Activated T-helper 1 cell treated with Interleukin-2 at 50 U/mL for 16 hours (primary cell): ENCODE measurements at places on chromosomes 5 and 9.

GRCh38 chr5:116573702-116574366 lies 789 bp downstream of the SEMA6A start:
- no peak for DNase-seq

DNA sequence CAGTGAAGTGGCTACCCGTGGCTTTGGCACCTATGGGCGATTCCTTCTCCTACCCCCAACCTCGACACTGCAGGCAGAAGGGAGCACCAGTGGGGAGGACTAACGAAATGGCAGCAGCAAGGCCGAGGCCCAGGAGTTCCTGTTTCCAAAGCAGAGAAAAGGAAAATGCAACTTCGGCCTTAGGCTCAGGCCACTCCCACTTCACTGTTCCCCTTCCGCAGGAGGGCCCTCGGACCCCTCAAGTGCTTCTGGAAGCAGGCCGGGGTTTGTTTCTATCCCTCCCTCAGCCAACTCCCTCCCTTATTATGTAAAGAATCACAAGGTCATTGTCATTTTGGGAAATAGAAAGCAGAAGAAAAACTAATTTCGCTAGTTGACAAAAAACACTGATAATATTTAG lies 36.4 kb upstream of the NKX2-5 start:
- no peak for DNase-seq

GRCh38 chr9:69744688-69745380 lies 15.0 kb downstream of the PTAR1 start:
- no peak for DNase-seq

GRCh38 chr5:156186760-156187159 lies 140.2 kb upstream of the SGCD start:
- no peak for DNase-seq

DNA sequence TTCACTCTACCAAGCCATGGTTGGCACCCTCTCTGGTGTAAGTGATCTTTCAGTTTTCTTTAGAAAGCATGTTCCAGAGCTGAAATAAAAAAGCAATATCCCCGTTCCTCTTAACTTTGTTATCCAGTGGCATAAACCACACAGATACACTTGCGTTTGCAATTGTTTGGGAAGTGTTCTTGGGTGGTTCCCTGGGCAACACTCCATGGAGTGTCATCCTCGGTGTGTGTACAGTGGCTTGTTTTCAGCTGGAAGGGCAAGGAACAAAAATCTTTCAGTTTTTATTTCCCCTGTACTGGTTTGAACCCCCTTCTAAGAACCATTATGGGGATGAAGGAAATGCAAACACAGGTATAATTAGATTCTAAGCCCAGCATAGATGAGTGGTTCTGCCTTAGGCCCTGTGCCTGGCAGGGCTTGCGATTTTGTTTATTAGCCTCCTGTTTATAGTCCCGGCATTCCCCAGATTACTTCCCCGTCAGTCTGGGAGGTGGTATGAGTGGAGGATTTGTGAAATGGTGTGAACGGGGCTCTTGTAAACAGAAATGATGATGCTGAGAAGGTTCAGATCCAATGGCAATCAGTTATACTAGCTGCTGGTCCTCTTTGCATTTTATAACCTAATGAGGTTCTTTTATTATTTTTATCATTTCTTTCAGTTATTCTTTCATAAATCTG lies 76.0 kb upstream of the CD180 start:
- DNase-seq = no peak

GRCh38 chr5:150640311-150641005 lies at the start of gene SYNPO:
Gene SYNPO, plus strand, starts transcription at chr5:150640660. Its CDS starts 7,616 bp downstream, at chr5:150648276.
- no peak for DNase-seq

DNA sequence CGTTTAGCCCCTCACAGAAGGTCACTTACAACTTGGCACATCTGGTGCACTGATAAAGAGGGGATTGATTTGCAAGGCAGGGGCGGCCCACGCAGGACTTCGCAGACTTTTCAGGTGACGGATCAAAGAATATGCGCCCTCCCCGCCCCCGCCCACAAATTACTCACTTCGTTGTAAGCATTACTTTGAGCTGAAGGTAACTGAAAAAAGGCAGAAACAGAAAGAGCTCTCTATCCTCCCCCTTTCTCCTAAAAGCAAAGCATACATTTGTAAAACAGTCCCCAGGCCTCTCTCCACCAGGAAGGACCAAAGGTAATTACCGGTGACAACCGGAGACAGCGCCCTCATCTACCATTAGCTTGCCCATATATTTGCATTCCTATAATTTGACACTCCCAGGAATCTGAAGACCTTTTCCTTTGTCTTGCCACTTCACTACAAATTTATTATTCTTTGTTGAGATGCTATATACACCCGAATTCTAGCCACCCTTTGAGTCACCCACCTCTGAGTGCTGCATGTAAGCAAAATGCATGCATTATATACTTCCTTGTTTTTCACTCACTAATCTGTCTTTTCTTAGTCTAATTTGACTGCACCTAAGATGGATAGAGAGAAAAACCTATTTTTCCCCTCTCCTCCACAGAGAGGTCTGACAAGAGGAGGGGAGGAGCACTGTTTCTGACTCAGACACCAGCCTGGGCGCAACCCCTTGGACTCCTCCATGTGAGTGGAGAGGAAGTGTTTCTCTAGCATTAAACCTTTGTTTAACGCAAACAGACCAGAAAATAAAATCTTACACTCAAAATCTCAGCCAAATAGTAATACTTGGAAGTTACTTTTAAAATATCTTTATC lies 74.7 kb upstream of the SPIN1 start:
- DNase-seq = no peak

GRCh38 chr5:170632266-170632984 lies 128.6 kb downstream of the KCNIP1 start:
- DNase-seq = no peak

- DNase-seq = peak; percentile 37
Observed at GRCh38 chr5:80255431-80255810, 427 bp downstream of the SERINC5 start.

GRCh38 chr5:113331209-113331551 lies 103.6 kb downstream of the TSSK1B start:
- DNase-seq = no peak

DNA sequence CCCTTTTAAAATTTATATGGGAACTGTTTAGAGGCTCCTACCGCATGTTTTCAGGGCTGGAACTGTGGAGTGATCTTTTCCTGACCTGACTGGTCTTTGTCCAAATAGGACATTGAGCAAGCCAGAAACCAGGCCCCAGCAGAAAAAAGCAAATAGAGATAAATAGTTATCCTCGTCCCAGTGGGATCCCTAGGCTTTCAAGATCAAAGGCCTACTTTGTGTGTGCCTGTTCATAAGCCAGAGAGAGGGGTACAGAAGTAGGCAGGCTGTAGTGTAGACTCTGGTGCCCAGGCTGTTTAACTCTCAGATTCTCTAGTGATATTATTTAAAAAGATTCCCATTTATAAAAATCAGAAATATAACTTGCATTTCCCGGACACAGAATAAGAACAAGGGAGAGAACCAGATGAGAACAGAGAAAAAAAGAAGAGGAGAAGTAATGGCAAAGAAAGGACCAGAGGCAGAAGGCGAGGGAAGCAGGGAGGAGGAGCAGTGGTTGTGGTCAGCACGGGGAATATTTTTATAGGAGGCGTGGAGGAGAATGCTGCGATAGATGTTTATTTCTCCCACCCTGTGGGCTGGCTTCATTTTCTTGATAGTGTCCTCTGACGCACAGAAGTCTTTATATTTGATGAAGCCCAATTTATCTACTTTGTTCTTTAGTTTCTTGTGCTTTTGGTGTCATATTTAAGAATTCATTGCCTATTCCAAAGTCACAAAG lies 101.2 kb downstream of the AOPEP start:
- DNase-seq = no peak

DNA sequence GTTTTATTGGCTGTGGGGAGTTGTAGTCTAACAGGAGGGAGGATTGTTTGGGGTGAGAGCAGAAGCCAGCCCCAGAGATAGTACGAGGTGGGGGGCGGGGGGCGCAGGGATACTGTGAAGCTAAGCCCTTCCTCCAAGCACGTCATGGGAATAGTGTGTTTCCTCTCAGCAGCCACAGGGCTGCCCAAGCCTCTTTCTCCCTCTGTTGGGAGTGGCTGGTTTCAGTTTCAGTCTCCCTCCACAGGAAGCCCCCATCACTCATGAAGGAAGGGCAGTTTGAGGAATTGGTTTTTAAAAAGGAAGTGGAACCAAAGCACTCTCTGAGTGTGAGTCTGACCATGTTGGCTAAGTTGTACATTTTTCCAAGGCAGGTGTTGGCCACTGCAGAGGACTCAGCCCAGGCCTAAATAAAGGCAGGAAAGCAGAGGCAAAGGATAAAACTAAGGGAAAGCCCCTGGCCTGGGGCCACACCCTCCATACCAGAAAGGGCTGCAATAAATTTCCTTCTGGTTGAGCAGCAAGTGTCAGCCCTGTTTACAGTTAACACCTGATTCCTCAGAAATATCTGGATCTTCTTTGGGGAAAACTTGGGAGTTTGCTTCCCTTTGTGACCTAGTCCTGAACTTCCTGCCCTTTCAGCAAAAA lies 3.2 kb downstream of the RAB24 start:
- no peak for DNase-seq

DNA sequence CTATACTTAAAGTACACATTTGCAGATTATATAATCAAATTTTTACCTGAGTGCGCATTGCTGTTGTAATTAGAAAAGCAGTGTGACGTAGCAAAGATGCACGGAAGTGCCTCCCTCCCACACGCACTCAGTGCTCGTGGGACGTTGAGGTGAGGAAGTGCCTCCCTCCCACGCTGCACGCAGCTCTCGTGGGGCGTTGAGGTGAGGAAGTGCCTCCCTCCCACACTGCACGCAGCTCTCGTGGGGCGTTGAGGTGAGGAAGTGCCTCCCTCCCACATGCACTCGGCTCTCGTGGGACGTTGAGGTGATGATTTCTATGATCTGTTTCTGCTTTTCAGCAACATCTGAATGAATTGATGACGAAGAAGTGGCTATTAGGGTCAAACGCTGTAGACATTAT lies 21.0 kb downstream of the EXOC3 start:
- DNase-seq = peak; percentile 61

DNA sequence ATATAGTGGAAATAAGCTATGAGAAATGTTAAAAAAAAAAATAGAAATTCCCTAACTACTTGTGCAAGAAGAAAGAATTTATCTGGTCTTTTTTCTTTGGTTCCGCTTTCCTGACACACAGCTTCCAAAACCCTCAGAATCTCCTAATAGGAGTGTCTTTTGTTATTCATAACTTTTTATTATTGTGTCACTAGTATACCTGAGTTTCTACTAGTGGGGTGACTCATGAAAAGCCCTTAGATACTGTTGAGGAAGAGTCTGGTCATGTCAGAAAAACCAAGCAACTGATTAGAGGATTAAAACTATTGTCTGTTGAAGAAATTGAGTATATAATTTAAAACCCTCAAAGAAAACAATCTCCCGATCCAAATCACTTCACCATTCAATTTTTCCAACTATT lies 152.8 kb upstream of the IFNE start:
- DNase-seq = no peak

DNA sequence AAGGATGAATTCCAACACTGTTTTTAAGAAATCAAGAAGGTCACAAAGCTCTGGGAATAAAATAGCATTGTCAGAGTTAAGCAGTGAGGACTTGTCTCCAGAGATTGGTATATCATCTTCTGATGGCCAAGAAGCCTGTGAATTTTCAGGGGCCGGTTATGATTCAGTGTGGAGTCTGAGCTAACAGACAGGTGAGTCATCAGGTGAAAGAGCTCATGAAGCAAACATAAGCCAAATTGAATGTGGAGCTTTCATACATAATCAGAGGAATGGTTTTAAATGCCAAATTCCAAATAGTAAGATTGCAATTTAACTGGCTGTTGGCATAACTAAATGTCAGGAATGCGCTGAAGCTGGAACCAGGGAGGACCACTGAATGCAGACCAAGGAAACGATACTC lies 494.2 kb downstream of the MTRR start:
- DNase-seq = no peak

DNA sequence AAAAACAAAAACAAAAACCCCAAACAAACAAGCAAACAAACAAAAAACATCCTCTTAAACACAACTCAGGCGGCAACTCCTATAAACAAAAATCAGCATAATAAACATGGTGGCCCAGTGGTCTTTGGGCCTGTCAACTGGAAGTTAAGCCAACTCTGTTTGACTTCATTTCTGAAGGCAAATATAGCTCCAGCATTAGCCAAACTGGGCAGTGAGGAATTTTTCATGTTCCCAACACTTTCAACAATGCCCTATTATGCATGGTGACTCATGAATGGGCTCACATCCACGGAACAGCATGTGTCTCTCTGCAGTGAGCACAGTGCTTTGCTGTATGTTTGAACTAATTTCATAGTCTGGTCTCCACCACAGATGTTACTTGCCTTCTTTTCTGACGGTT lies 143.9 kb upstream of the STC2 start:
- DNase-seq = no peak

DNA sequence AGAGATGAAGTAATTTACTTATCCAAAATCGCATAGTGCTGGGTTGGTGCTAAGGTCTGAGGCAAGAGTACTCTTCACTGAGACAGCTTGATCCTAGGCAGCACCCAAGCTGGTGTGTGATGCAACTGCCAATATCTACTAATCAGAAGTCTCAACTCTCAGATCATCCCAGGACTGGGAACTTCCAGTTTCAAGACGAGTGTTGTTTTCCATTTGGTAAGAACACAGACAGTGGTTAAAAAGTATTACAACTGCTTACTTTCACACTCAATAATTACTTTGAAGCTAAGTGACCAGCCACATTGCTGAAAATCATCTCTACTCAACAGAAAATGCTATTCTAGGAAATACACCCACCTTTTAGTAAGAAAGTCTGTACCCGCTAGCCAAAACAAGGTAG lies 45.3 kb downstream of the FBXW11 start:
- no peak for DNase-seq

DNA sequence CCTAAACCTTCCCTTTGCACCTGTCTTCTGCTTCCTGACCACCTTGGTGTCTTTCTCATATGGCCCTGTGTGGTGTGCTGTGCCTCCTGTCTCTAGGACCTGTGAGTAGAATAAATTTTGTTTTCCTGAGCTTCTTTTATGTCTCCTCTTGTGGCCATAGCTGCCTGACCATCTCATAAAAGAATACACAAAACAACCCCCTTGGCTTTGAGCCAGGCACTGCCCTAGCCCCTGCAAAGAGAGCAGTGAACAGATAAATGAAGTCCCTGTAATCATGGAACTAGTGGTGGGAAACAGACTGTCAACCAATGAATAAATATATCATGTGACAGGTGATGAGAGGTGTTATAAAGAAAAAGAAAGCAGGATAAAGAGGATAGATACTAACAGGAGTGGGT lies 485.1 kb downstream of the CSNK1G3 start:
- DNase-seq = no peak

DNA sequence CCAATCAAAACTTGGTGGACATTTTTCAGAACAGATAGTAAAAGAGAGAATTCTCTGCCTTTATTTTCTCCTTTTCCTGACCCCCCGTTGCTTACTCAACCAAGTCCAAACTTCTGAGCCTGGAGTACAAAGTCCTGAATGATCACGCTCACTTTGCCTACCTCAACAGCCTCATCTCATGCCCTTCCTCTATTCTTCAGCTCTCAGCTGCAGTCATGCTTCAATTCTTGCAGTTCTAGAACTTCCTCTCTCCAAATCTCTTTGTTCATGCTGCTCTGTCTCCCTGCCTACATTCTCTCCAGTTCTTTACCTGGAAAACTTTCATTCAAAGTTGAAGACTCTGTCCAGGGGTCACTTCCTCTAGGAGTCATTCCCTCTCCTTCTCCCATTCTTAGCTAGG lies 398.5 kb upstream of the SLC24A2 start:
- no peak for DNase-seq
